Fibroblast of skin of back (primary cell): ENCODE measurements at places on chromosomes 1 and 21.
A peak's percentile ranks its signal among the peaks of the same experiment; 100 is the strongest.

DNA sequence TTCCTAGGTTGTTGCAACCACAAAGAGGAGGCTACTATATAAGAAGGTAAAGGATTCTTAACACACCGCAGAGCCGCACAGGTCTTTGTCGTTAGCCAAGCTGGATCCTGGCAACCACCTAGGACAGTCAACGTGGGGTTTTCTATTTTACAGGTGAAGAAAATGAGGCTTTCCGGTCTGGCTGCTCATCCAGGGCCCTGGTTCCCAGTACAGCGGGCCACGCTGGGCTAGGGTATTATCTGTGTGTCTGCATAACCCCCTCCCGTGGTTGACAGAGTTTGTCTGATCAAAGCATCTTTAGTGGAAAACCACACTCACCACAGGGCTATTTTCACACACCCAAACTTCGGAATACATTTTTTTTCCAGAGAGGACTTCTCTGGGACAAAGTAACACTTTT, 39.0 kb upstream of the PDE9A start:
- DNase-seq, result no peak

DNA sequence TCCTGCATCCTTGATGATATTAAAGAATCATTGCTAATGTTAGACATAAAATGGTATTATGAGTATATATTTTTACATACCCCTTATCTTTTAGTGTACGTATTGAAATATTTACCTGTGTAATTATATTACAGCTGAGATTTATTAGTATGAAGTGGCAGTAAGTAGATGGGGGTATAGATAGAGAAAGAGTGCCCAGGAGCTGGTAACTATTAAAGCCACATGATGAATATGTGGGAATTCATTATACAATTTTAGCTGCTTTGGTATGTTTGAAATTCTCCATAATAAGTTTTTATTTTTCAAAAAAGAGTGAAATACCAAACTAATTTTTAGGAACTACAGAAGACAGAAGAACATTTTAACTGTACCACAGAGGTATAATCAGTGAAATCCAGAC, 339.0 kb downstream of the PLPP3 start:
- no peak for DNase-seq

- DNase-seq, result no peak
These were observed 297.6 kb downstream of the HHAT start for GRCh38 chr1:210626341-210626740.

GRCh38 chr1:81700728-81701470, 99.8 kb upstream of the ADGRL2 start:
- DNase-seq, result no peak

GRCh38 chr1:153271711-153272110, 12.2 kb downstream of the LORICRIN start:
- no peak for DNase-seq

DNA sequence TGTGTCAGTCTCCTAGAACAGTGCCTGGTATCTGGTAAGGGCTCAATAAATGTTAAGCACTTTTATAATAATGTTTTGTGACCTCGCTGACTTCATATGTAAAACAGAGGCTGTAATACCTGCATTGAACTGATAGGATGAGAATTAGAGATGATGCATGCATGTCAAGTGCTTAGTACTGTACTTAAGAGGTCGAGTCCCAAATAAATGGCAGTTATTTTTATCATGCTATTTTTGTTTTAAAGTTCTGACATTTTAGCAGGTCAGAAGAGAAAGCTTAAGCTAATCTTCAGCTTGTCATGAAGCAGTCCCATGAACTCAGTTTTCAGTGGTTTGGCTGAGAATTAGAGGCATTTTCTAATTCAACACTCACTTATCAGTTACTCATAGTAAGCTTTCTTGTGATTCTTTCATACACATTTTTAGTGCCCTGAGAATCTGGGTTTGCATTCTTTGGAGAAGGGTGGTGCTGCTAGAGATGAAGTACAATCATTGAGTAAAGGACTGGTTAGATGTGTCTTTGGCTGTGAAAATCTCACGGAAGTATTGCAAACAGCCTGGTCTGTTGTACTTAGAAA, 75.7 kb upstream of the RAVER2 start:
- peak; percentile 27 for DNase-seq

DNA sequence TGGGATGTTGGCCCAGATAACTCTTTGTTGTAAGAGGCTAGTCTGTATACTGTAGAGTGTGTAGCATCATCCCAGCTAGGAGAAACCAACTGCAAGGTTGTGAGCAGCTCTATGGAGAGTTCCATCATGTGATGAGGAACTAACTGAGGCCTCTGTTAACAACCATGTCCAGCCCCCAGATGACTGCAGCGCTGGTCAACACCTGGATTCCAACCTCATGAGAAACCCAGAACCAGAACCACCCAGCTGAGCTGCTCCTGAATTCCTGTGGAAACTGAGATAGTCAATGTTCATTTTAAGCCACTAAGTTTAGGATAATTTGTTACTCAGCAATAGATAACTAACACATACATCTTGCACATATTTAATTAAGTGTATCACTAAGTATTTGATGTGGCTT, 41.6 kb upstream of the SLC2A1 start:
- no peak for DNase-seq

GRCh38 chr21:17455451-17455850, 57.4 kb upstream of the CXADR start:
- DNase-seq, result no peak

DNA sequence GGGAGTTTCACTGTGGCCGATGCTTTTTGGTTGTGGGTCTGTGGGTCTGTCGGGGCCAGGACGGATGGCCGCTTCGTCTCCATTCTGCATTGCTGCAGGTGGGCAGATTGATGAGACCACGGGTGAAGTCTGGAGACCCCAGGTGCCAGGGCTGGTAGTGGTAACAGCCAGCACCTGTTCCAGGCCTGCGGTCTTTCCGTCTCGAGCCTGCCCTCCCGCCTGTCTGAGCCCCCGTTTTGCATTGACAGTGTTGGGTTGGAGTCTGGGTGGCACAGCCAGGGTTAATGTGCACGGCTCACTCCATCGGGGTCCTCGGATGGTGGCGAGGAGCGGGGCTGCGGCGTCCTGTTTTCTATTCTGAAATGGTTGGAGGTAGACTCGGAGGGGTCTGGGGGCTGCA, 24.2 kb downstream of the PRKCZ start:
- no peak for DNase-seq

- peak; percentile 79 for DNase-seq
These were observed 869.1 kb downstream of the KCNT2 start for GRCh38 chr1:195738966-195739650.

DNA sequence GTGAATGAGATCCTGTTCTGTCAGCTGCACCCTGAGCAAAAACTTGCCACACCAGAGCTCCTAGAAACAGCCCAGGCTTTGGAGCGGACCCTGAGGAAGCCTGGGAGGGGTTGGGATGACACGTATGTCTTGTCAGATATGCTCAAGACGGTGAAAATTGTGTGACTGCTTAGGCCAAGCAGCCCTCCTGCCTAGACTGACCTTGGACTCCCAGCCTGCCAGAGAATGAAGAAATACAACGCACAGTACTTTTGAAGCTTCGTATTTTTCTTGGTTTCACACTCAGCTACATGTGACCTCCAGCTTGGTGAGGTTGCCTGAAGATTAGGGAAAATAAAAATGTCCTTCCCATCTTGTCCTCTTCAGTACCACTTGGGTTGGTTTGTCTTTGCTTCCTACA, 15.1 kb downstream of the METTL13 start:
- no peak for DNase-seq

DNA sequence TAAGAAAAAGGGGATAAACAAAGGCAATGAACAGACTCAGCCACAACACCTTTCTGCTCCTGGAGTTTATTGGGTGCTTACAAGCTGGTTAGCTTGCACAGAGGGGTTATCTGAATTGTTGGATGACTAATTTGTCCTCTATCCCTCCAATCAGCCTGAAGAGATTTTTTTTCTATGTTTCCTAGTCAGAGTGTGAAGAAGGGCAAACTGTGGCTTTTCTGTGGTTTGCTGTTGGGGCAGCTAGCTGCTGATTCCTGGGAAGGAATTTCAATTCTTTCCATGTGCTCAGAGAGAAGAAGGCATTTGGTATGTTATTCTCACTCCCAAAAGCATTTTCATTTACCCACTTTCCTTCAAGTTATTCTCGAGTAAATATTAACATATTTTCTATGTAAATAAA, 48.6 kb downstream of the PCP4 start:
- DNase-seq, result peak; percentile 28

DNA sequence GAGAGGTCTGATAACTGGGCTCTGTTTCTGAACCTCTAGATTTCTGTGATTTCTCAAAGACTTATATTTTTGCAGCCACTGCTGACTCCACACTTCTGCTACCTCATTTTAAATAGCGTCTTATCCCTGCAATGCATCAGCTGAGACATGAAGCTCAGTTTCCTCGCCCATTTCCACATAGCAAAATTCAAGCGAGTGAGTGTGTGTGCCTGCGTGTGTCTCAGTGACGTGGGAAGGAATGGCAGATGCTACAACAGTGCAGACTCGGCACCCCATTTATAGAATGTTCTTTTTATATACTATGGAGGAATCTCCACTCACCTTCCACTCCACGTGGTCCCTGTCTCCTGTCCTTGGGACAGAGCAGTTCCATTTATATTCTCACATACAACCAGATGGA, 35.7 kb downstream of the ZMYND12 start:
- no peak for DNase-seq

DNA sequence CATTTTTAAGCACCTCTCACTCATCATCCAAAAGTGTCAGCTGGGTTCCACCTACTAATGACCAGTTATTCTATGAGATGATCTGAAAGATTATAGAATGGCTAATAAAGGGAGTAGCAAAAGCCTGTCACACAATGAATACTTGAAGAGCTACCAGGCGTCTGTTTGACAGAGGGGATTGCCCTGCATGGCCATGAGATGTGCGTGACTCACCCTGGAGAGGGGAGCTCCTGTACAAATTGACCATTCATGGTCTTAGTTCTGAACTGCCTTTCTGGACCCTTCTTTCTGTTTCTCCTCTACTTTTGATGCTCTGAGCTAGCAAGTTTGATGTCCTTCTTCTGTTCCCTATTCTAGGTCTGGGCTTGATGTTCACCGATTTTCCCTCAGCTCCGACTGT, 85.2 kb upstream of the ABCD3 start:
- DNase-seq, result peak; percentile 78

DNA sequence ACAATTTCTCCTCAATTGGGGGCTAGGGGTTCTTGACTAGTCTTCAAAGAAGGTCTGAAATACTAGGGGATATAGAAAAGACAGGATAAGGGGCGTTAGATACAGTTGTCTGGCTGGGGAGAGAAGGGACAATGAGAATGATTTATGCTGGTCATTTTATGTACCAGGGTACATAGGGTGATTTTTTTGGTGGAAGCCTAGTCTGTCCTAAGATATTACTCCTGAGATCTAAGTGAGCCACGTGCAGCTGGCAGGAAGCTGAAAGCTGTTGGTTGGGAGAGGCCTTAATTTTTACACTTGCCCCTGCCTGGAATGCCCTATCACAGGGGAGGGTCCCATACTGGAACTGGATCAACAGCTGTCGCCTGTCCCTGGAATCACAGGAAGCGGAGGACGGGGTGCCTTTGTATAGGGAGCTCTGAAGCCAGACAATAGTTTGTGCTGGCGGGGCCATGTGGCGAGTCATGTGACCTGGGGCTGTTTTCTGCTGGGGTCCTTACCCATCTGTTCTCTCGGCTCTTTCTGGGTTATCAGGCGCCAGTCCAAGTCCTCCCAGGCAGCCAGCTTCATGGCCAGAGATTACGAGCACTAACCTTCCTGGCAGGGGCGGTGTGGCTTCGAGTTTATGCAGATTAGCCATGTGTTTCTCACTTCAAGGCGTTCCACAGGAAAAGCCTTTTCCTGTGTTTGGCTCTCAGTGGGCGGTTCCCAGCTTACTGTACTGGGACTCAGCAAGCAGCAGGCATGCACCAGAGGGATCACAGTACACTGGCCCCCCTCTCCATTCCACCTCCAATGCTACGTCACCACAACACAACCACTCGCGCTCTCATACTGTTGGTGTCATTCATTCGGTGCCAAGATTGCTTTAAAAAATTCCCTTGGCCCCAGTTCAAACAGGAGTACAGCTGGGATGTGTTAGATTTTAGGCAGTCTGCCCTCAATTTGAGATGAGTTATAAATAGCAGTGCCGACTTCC, 27.5 kb downstream of the ARID1A start:
- DNase-seq, result peak; percentile 96

DNA sequence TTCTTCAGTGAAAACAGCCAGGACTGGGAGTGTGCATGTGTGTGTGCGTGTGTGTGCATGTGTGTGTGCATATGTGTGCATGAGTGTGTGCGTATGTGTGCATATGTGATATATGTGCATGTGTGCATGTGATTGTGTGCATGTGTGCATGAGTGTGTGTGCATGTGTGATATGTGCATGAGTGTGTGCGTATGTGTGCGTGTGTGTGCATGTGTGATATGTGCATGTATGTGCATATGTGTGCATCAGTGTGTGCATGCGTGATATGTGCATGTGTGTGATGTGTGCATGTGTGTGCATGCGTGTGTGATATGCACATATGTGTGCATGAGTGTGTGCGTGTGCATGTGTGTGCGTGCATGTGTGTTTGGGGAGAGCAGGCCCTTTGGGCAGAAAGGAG, 89.8 kb downstream of the ITPKB start:
- no peak for DNase-seq

- DNase-seq, result no peak
These were observed 33.0 kb upstream of the S100A7 start for GRCh38 chr1:153493343-153493960.

DNA sequence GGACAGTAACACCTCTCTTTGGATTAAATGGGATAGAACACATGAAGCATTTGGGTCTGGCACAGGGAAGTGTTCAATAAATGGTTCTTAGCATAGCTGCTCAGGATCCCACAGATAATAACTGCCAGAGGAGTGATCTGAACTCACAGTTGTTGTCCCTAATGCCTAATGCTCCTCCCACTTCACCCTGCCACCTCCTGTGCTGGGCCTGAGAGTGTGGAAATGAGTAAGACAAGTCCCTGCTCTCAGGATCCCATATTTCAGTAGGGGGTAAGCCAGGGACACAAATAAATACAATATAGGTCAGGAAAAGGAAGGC, 19.9 kb upstream of the FOXO6 start:
- DNase-seq, result no peak

DNA sequence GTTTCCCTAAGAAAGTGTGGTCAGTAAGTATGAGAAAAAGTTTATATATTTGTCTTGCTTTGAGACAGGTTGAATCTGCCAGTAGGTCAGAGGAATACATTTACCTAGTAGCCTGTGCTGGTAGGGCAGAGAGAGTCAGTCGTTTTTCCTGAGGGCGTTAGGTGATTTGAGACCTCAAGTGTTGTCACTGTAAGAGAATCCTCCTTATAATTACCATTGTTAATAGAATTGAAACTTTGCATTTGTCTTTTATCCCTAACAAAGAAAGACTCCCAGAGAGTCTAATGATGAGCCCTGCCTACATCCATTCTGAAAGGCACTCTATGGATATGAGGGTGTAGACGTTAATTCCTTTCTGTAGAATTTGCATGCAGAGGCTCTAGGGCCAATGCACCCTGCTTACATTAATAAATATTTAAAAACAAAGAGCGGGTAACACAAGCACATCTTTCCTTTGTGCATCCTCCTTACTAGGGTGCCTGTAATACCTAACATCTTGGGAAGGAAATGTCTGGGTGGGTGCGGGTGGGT, 16.4 kb downstream of the PBX1 start:
- no peak for DNase-seq
